ENCODE measurements at places on chromosomes 2 and 18. TPM values are rescaled to one million over a fixed set of nuclear protein-coding genes. Genes with fewer than 3 reads are reported as not detected.
A peak's percentile ranks its signal among the peaks of the same experiment; 100 is the strongest.

FAM237A gene
- not detected for total RNA-seq

- DNase-seq: peak; percentile 77
- peak overlapping the region; percentile 97 for H3K4me3 ChIP-seq
- peaks cover 32% of the 10 kb centered on the region for H3K4me1 ChIP-seq
- H3K36me3 ChIP-seq: peaks cover 4% of the 10 kb centered on the region
- no peaks in the 10 kb centered on the region for H3K27me3 ChIP-seq
- peak overlapping the region; percentile 98 for H3K27ac ChIP-seq
Measured at GRCh38 chr2:70994009-70994698, 519 bp downstream of the TEX261 start.

- no peak for DNase-seq
- H3K36me3 ChIP-seq: no peaks in the 10 kb centered on the region
- no peaks in the 10 kb centered on the region for H3K27me3 ChIP-seq
- peaks cover 25% of the 10 kb centered on the region for H3K4me1 ChIP-seq
- H3K4me3 ChIP-seq: no peak overlapping the region
Measured at GRCh38 chr2:177164131-177164530, 48.5 kb upstream of the HNRNPA3 start.

GRCh38 chr2:229708335-229708734 lies 6.0 kb downstream of the DNER start:
- no peaks in the 10 kb centered on the region for H3K36me3 ChIP-seq
- H3K27me3 ChIP-seq: peaks cover 43% of the 10 kb centered on the region
- no peak overlapping the region for H3K27ac ChIP-seq
- no peak for DNase-seq

- peaks cover 20% of the 10 kb centered on the region for H3K27me3 ChIP-seq
- H3K4me3 ChIP-seq: no peak overlapping the region
- peaks cover 26% of the 10 kb centered on the region for H3K4me1 ChIP-seq
Measured at GRCh38 chr2:37856101-37856751, 68.9 kb upstream of the RMDN2 start.

DNA sequence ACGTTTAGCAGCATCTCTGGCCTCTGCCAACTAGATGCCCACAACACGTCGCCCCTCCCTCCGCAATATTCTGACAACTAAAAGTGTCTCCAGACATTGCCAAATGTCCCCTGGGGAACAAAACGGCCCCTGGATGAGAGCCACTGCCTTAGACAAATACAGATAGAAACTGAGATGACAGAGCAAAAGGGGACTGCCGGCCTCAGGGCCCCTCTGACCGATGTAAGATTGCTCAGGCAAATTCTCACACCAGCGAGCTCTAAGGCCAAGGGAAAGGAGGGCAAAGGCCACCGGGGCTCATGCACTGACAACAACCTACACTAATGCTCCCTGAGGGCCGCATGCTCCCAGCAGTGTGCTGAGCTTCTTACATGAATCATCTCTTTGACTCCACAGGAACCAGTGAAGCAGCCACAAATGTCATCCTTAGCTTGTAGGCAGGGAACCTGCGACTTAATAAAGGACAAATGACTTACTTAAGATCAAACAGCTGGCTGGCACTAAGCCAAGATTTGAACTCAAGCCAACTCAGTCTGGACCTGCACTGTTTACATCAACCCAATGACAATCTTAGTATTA lies 228.5 kb downstream of the TTC32 start:
- no peak overlapping the region for H3K27ac ChIP-seq
- H3K27me3 ChIP-seq: peaks cover 13% of the 10 kb centered on the region
- no peak for DNase-seq
- H3K4me1 ChIP-seq: no peaks in the 10 kb centered on the region
- H3K36me3 ChIP-seq: no peaks in the 10 kb centered on the region

RFTN2 gene
- total RNA-seq: not detected

SP140 gene
- 109 TPM for total RNA-seq

KIF3C gene
- 4.0 TPM for total RNA-seq

Measured in activated T-cell treated with anti-CD3 and anti-CD28 coated beads, Interleukin-2, amount 50 U/mL, for 72 hours (primary cell).